ENCODE measurements at places on chromosomes 1 and 21.
A peak's percentile ranks its signal among the peaks of the same experiment; 100 is the strongest.

DNA sequence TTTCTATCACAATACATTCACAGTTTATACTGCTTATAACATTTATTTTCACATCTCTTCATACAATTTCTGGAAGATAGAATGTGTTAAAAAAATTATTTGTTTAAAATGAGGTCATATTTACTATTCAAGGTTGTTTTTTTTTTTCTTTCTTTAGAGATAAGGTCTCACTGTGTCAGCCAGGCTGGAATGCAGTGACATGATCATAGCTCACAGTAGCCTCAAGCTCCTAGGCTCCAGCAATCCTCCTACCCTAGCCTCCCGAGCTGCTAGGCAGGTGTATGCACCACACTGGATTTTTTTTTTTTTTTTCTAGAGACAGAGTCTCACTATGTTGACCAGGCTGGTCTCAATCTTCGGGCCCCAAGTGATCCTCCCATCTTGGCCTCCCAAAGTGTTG, 19.0 kb upstream of the RNF11 start:
- no peak for DNase-seq

DNA sequence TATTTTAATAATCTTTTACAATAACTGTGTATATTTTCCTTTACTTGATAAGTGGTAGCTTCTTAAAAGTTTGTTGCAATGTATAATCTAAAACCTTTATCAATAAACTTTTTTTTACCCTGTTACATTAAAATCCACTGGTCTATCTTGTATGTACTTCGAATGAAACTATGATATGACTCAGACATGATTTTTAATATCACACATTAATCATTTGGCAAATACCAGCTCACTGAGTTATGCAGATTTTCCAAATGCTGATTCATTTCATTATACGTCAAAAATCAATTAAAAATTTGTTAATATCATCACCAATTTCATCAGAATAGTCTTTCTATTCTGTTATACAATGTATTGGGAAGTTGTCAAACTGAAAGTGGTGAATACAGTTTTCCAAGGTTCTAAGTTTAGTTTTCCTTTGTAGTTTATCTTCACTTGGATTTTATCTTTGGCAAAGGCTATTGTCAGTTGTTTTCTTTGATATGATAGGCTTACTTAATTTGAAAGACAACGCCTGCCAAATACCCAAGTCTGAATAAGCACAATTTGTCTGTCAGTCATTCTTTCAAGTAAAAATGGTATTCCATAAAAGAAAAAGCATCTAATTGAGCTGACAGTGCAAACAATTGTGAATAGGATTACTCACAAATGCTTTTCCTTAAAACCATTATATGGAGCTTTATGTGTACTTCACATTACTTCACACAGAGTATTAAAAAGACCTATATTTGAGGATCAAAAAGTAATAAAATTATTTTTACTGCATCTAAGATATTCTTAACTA, 127.0 kb downstream of the NME7 start:
- peak; percentile 9 for DNase-seq

- no peak for DNase-seq
These were observed 104.8 kb upstream of the COG2 start for GRCh38 chr1:230537456-230537855.

GRCh38 chr1:151935154-151935553, 25.8 kb upstream of the THEM4 start:
- peak; percentile 60 for DNase-seq

- peak; percentile 72 for DNase-seq
These were observed 14.7 kb downstream of the ATPAF1 start for GRCh38 chr1:46653405-46653958.

GRCh38 chr1:109824349-109825115, 60.8 kb upstream of the EPS8L3 start:
- no peak for DNase-seq

DNA sequence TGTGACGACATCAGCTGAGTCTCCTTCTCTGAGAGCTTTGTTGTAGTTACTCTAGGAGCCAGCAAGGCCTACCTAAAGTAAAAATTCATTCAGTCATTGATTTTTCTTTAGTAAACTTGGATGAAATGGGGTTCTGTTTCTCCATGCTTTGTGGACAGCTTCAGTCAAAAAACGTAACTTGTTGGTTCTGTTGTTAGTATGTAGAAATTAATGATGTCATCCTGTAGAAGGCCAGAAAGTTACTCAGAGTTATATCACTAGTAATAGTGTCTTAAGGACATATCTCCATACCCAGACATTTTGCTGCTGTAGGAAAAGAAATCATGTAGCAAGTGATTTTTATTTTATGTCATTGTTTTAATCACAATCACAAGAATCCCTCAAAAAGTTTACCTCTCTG, 43.0 kb downstream of the KDM1A start:
- DNase-seq, result no peak

- DNase-seq, result no peak
These were observed 70.8 kb downstream of the TENT5C start for GRCh38 chr1:117676615-117677130.

DNA sequence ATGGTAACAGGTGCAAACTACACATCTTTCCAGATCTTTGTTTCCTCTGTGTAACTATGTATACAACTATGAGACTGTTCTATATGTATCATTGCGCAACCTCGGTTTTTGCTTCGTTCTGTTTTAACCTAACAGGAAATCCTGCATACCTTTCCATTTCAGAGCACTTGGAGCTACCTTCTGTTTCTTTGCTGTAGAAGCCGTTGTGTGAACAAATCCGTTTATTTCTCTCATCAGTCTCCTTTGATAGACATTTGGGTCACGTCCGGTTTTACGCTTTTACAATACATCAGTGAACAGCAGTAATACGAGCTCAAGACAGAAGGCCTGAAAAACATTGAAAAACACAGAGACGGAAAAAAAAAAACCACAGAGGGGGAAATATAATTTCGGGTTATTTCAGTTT, 10.5 kb downstream of the ATP5IF1 start:
- DNase-seq, result no peak

DNA sequence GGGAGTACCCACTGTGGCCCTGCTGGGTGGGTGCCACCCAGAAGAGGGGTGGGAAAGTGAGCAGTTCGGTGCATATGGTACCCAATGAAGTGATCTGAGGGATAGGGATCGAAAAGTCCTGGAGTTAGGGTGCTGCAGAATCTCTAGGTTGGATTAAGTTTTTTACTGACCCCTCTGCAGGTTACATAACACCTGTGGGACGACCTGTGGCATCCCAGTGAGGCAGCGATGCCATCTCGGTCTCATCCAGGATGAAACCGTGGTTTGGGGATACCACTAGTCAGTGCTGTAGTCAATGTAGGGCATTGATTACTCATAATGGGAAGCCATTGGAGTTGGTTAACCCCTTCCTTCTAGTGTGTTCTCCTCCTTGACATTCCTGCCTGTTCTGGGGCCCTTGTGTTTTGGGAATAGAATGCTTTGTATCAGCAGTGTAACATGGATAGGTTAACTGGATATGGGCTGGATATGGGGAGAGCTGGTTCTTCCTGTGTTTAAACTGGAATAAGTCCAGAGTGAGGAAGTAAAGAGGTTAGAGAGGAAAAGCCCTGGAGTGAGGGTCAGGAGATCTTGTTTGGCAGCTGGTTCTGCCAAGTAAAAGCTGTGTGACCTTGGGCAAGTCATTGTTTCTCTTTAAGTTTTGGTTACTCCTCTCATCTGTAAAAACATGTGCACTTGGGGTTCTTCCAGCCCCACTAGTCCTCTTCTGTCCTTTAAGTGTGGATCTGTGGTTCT, 42.8 kb upstream of the ATF3 start:
- no peak for DNase-seq

DNA sequence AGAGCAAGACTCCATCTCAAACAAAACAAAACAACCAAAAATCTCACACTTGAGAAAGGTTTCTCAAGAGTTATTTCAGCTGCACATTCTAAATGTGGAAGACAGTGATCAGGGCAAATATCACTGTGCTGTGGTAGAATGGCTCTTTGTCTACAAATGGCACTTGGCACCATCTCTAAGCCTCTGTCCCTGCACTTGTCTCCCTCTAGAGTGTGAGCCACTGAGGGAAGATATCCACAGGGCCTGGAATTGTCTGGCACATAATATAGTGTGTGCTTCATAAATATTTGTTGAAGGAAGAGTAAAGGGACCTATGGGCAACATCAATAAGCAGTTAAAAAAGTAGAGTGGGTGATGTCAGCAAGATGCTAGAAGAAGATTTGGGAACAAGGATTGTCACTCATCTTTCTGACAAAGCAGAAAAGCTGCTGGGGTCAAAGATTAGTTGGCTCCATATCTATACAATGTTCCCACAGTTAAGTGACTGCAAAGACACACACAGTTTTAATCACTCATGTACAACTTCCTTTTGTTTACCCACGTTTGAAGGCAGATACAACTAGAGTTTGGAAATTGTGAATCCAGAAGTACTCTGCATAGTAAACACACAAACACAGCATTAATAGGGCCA, 19.1 kb downstream of the CD101 start:
- no peak for DNase-seq

DNA sequence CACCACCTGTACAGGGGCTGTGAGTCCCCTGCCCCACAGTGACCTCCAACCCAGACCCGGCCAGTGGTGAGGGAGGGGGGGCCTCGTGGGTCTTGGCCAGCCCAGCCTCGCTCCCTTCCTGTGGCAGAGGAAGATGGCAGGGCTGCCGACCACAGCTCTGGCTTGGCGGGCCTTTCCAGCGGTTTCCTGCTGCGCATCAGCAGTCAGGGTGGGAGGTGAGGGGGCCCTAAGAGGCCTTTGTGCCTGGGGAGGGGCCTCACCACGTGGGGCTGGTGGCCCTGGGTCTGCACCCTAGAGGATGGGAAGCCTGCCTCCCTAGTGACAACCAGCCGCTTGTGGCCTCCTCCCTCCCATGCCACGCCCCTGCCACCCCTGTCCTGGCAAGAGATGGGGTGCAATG, 72.6 kb upstream of the ARHGEF16 start:
- no peak for DNase-seq

- no peak for DNase-seq
These were observed 90.8 kb upstream of the SLC25A33 start for GRCh38 chr1:9448132-9449109.

- DNase-seq, result no peak
These were observed 24.3 kb upstream of the RSBN1 start for GRCh38 chr1:113836534-113836933.

DNA sequence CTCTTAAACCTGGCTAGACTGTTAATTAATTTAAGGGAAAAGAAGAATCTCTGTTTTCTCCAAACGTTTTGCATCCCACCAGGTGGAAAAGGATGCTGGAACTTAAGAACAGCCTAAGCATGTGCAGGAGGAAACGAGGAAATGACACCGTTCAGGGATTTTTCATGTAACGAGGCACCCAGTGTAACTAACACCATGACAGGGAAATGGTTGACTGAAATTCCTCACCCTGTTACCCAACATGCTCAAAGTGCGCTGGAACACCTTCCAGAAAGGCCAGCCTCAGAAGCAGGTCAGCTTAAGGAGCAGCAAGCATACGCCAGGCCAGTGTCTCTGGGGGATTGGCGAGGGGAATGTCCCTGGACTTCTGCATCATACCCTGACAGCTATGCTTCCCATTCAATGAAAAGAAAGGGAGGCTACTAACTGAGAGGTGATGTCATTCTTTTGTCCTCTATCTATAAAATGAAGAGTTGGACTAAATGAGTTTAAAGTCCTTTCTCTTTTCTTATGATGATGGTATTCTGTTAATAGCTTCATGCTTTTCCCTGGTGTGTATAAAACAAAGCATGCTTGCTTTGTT, 21.6 kb downstream of the TNN start:
- DNase-seq, result no peak

- peak; percentile 37 for DNase-seq
These were observed 42.9 kb downstream of the ATP1A1 start for GRCh38 chr1:116415699-116416533.

DNA sequence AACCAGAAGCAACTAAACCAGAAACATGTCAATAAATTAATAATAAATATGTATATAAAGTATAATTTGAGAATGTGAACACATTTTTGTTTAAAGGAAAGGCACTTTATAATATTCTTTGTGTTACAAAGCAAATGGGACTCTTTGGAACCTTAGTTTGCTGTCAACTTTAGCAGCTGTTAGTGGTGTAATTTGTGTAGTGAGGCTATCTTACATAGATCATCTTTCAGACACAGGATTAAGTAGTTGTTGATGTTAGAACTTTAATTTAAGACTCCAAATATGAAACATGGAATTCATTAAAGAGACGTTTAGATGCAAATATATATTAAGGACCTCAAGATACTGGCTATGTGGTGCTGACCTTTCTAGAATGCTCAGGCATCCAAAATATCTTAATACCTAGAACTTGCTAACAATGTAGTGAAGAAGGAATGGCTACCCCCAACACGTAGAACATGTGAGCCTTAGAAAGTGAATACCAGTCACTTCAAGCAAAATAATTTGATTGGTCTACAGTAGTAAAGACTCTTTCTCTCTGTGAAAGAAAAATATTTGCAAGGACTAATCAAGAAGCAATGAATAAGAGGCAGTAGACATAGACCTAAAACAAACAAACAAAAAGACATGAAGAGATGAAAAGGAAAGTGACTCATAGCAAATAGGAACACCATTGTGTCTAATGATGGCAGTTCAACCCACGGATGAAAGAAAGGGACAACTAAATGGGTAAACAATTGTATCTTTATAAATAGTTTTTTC, 811.4 kb downstream of the USP25 start:
- DNase-seq, result no peak

DNA sequence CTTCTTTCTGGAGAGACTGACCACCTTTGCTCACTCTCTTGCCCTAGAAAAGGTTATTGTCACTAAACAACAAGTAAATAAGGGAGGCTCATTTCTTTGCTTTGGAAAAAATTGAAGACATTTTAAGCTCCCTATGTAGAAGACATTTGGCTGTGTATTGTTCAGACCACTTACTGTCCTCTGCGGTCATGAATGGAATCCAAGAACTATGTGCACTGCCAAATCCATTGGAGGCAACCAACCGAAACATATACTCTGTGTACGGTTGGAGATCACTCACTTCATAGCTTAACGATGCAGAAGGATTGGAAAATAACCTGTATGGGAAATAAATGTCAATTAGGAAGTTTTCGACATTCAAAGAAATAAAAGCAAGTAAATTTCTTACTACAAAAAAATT, 332.8 kb downstream of the KCTD3 start:
- no peak for DNase-seq

- DNase-seq, result no peak
These were observed 11.9 kb upstream of the HYI start for GRCh38 chr1:43465505-43466067.

- peak; percentile 20 for DNase-seq
These were observed 22.2 kb upstream of the RAP1A start for GRCh38 chr1:111597426-111597825.

GRCh38 chr1:25631750-25632485, 15.3 kb downstream of the MAN1C1 start:
- DNase-seq, result no peak

GRCh38 chr1:26275580-26276431, 4.1 kb upstream of the SH3BGRL3 start:
- peak; percentile 98 for DNase-seq

Measured in foreskin fibroblast (primary cell).